ENCODE measurements at places on chromosomes 12 and 14.
A peak's percentile ranks its signal among the peaks of the same experiment; 100 is the strongest.

DNA sequence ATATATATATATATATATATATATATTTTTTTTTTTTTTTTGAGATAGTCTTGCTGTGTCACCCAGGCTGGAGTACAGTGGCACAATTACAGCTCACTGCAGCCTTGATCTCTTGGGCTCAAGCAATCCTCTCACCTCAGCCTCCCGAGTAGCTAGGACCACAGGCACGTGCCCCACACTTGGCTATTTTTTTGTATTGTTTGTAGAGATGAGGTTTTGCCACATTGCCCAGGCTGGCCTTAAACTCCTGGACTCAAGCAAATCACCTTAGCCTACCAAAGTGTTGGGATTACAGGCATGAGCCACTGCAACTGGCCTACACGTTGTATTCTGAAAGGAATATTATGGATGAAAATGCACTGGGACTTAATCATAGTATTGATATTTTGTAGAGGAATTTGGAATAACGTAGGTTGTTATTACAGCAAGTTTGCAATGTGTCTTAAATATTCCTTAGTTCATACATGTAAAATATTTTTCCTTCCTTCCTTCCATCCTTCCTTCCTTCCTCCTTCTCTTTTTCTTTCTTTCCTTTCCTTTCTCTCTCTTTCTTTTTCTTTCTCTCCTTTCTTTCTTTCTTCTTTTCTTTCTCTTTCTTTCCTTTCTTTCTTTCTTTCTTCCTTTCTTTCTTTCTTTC, 862 bp downstream of the KLRB1 start:
- DNase-seq = no peak

- DNase-seq = peak; percentile 82
Observed at GRCh38 chr12:3150931-3151835, 74.0 kb downstream of the TSPAN9 start.

DNA sequence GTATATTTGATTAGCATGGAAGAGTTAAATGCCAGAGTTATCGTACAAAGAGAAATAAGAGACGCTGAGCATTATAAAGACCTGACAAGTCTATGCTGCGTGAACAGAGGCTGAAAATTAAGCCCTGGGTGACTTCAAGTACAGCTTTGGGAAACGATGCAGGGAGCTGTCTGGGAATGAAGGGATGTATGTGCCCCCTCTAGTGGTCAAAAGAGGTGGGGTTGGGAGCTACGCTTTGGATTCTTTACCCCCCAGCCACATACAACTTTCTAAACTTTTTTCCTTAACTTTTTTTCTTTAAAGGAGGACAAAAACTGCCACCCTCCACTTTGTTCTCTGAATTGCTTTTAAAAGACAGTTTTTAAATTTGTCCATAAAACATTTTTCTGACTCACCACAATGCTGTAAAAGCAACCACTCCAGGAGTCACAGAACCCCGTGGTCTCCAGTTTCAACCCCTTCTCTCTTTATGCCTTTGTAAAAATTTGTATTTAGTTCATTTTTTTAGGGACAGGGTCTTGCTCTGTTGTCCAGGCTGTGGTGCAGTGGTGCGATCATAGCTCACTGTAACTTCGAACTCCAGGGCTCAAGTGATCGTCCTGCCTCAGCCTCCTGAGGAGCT, 59.4 kb downstream of the ZNF664 start:
- peak; percentile 73 for DNase-seq

DNA sequence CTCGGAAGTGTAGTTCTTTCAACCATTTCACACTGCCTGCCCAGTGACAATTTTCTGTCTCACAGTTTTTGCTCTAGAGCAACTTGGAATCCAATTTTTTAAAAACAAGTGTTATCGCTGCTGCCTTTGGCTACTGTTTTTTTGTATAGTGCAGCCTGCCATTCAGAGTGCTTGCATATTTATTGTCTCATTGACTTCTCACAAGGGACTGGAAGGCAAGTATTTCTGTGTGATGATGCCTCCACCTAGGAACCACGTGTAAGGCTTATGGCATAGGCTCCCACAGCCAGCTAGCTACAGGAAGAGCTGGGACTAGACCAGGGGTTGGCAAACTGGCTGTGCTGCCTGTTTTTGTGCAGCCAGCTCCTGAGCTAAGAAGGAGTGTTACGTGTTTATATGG, 903 bp downstream of the PARPBP start:
- peak; percentile 22 for DNase-seq

- DNase-seq = no peak
Observed at GRCh38 chr12:22536971-22537544, 7.3 kb downstream of the C2CD5 start.

GRCh38 chr12:131456301-131457027, 254.4 kb upstream of the SFSWAP start:
- no peak for DNase-seq

- no peak for DNase-seq
Observed at GRCh38 chr12:91601054-91601453, 418.4 kb upstream of the DCN start.

DNA sequence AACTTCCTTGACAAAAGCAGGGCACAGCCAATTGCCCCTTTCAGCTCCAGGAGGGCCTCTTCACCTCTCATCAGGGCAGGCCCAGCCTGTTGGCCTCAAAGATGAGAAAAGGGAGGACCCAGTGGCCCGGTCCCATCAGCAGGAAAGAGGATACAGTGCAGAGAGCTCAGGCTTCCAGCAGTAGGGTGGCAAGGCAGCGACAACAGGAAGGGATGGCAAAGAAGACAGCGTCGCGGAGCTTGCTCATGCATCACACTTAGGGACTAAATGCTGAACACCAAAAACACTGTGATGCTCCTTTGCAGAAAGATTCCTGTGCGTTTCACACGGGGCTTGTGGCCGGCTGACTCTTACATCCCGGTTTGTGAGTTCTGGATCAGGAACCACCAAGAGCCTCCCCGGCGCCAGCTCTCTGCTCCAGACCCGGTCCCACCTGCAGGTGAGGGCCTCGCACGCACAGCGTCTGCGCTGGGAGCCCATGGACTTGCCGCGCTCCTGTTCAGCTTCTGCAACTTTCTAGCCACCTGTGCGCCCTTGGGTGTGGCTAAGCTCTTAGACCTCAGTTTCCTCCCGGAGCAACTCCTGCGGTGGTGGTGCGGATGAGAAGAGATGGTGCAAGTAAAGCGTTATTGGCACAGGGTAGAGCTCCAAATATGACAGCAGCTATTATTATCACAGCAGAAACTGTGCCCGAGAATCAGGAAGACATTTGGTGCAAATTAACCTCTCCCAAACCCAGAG, 15.3 kb upstream of the BCL7A start:
- no peak for DNase-seq

DNA sequence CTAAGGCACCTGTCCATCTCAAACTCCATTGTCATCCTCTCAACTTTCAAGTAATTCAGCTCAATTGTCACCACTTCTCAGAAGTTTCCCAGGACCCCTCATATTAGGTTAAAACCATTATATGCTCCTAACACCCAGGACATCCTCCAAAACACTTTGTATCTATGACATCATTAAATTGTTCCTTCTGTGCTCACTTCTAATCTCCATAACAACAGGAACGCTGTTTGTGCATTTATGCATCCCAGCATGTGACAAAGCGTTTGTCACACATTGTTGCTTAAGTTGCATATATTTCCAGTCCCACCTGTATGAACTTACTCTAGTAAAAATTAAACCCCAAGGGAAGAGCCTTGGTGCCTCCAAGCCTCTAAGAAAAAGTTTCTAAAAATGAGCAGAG, 133.9 kb downstream of the TBX5 start:
- no peak for DNase-seq

DNA sequence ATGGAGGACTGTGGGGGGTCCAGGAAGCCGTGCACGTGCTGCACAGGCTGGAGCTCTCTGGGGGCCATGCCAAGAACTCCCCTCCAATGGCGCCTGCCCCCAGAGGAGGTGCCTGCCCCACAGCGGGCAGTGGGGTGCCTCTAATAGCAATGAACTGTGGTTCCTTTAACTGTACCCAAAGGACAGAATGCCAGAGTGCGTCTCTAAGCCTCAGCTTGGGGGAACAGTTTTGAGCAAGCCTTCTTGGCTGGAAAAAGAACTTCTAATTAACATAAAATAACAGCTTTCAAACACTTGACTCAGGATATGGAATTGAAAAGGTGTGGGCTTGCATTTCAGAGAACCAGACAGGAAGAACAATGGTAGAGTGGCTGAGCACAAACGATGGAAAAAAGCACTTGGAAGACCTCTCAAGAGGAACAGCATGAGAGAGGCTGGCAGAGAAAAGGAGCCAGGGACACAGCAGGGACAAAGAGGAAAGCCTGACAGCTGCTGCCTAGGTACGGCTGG, 195.6 kb downstream of the TTC7B start:
- no peak for DNase-seq

DNA sequence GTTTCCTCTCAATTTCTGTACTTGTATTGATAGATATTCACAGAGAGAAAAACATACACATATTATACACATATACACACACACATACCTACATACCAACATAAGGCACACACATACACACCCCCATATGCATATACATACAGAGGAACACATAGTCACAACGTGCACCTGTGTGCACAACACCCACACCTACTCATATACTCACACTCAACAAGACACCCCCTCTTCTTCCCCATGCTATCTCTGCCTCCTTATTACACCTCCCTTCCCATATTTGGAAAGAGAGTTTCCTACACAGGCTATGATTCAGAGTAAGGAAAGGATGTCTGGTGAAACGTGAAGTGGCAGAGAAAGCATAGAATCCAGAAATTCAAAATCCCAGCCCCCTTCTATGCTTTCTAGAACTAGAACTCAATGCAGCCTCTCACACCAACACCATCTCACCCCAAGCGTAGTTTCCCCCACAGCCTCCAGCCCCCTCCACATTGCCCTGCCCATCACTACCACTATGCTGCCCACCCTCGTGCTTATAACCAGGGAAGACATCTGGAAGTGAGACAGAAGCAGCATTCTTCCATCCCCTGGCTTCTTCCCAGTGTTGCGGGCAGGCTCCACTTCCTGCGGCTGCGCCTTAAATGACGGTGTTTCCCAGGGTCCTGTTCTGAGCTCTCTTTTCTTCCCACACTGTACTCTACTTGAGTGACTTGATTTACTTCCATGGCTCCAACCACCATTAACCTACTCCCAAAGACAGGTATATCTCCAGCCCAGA, 2.4 kb downstream of the RNASE8 start:
- peak; percentile 41 for DNase-seq

- DNase-seq = no peak
Observed at GRCh38 chr12:78119351-78119918, 288.7 kb downstream of the NAV3 start.

- DNase-seq = peak; percentile 54
Observed at GRCh38 chr14:61494018-61494417, 172.6 kb downstream of the PRKCH start.

DNA sequence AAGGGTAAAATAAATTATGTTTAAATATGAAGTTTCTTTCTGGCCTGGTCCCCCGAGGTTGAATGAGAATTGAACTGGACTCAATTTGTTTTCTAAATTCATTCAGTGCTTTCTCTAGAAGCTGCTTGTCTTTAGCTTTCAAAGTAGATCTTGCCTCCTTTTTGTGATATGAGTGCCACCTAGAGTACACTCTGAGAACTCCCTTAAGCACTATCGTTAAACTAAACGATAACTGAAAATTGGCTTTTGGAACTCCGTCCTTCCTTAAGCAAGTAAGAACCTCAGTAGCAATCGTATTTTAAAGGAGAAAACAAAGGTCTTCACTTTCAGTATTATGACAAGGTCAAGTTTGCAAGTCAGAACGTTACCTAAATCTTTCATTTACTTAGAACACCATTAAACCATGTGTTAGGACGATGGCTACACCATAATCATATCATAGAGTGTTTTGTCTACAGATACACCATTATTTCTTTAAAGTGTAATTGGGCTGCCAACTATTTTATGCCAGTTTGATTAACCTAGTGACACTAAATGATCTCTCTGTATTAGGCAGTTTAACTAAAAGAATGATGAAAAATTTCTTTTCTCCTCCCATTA, 364.8 kb downstream of the SNAPC1 start:
- DNase-seq = peak; percentile 41
